ENCODE measurements at places on chromosomes 16 and 17. TPM values are rescaled to one million over a fixed set of nuclear protein-coding genes. Genes with fewer than 3 reads are reported as not detected.

ADORA2B gene
- 0.46 TPM for total RNA-seq

TNFRSF13B gene
- total RNA-seq: not detected

HBA2 gene
- total RNA-seq: 64.7 TPM

NTN1 gene
- total RNA-seq: 19.4 TPM

CAMKK1 gene
- total RNA-seq: 4.0 TPM

All from Right ventricle myocardium superior (tissue), 1 donor.